ENCODE measurements at places on chromosomes 1 and 21.

GRCh38 chr21:27268290-27268689, 301.4 kb upstream of the ADAMTS5 start:
- DNase-seq, result no peak

- no peak for DNase-seq
Observed at GRCh38 chr1:29931477-29932175, 695.3 kb downstream of the PTPRU start.

- no peak for DNase-seq
Observed at GRCh38 chr1:107760065-107760464, 204.9 kb downstream of the VAV3 start.

- DNase-seq, result no peak
Observed at GRCh38 chr1:109687641-109688499, at the start of gene GSTM1. Gene GSTM1, plus strand, starts transcription at chr1:109687817. Its CDS starts 57 bp downstream, at chr1:109687874.

DNA sequence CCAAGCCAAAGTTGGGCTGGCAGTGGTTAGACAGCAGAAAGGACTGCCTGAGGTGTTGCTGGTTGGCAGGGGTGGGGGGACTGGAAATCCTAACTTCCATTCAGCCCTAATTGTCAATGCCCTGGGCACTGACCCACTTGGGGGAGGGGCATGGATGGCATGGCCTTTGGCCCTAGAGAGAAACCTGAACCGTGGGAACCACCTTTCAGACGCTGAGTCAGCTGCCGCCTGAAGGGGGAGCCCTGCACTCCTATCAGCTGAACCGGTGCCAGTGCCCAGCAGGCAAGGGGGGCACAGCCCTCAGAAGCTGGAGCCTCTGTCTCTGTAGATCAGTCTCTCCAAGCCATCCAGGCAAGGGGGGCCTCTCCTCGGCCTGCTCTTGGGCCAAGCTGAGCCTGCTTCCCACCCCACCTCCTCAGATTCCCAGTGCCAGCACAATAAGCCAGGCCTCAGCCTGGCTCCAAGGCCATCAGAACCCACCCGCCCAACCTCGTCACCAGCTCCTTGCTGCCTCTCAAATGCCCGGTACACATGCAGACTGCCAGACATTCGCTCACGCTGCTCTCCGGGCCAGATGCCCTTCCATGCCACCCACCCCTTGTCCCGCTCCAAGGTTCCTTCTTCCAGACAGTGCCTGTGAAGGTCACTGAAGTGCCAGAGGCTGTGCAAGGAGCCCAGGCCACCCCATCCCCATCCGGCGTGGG, 11.6 kb downstream of the TINAGL1 start:
- DNase-seq, result no peak

DNA sequence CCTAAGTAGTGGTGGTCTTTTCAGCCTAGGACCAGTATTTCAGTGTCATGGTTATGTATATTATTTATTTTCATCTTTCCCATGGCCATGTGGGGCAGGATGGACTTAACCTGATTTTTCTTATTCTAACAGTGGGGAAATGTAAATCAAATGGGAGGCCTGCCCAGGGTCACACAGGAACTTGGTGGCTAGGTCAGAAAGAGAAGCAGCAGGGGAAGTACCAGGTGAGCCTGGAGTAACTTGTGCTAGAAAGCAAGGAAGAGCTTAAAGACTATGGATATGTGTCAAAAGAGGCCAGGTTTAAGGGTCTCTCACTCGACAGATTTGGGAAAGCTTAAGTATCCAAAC, 936 bp downstream of the ZFP69B start:
- no peak for DNase-seq

GRCh38 chr1:39173995-39174380, 30.5 kb upstream of the MACF1 start:
- no peak for DNase-seq

- peak; percentile 23 for DNase-seq
Observed at GRCh38 chr21:46229133-46229922, 754 bp upstream of the LSS start.

GRCh38 chr1:153790966-153791647, 15.9 kb downstream of the SLC27A3 start:
- no peak for DNase-seq

DNA sequence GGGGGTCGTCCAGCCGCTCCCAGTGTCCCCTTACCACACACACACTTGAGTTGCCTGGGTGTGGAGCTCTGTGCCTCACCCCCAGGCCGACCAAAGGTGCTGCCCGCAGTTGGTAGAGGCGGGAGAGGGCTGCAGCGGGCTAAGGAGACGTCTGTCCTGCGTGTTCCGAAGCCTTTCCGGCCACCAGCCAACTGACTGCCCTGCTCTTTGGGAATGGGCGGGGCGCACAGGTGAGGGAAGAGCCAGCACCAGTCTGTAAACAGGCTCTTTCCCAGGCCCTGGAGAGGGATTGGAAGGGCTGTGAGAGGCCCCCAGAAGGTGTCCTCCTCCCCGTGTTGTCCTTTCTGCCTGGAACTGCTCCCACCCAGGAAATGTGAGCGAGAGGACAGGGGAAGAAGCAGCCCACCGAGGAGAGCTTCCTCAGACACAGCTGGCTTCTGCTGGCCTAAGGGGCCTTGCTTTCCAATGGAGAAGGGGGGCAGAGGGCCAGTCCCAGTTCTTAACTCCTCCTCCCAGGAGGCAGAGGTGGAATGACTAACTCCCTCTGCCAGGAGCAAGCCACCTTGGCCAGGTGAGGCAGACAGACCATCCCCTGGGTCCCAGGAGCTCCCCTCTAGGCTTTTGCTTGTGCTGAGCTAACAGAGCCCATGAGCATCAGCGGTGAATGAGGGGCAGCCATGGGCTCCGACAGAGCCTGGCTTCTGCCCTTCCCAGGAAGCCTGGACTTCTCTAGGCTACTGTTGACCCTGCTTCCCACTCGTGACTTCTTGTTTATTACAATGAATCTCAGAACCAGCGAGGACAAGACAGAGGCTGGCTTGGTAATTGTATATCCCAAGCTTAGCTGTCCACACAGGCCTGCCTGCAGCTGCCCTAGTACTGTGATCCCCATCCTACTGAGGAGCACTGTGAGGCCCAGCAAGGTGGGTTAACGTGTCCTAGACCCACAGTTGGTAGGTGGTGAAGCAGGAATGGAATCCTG, 158.1 kb upstream of the COA6 start:
- no peak for DNase-seq

- DNase-seq, result no peak
Observed at GRCh38 chr1:206556047-206556749, 48.9 kb downstream of the RASSF5 start.

- no peak for DNase-seq
Observed at GRCh38 chr21:43299441-43300277, 127.3 kb downstream of the SIK1 start.

DNA sequence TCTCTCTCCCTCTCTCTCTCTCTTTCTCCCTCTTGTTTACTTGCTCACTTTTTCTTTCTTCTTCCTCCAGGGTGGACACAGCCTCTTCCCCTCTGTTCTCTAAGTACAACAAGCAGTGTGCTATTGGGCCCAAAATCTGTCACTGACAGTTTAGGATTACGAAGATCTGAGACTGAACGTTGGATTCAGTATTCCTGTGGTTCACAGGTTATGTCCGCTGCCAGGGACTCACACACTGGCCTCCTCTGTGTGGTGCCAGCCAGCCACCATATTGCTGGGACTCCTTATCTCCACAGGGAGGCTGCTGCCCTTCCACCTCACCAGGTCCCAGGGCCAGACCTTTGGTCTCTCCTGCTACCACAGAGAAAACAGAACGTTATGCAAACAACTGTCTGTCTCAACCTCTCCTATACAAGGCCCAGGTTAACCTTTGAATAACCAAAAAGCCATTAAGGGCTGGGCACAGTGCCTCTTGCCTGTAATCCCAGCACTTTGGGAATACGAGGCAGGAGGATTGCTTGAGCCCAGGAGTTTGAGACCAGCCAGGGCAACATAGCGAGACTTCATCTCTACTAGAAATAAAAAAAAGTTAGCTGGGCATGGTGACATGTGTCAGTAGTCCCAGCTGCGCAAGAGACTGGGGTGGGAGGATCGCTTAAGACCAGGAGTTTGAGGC, 171.9 kb upstream of the RAB4A start:
- no peak for DNase-seq

- DNase-seq, result no peak
Observed at GRCh38 chr1:108570128-108570527, 10.2 kb downstream of the EEIG2 start.

GRCh38 chr1:199847021-199847420, 180.5 kb upstream of the NR5A2 start:
- DNase-seq, result no peak

GRCh38 chr1:37741662-37742061, 23.3 kb downstream of the EPHA10 start:
- DNase-seq, result no peak

- DNase-seq, result no peak
Observed at GRCh38 chr21:17532292-17532691, 19.4 kb downstream of the CXADR start.

DNA sequence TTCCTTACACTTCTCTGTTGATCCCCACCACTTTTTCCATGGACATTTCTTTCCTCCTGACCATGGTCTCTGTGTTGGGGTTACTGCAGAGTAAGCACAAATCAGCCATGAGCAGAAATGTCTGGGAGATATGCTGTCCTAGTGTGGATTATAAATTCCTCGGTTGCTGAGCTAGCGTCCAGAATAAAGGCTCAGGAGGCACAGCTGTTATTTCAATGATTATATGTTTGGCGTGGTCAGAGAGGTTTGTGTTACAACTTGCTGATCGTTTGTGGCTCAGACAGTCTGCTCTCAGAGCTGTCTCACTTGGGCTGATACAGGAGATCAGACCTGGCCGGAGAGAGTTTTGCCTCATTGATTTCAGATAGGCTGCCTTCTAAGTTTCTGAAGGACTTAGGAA, 37.5 kb upstream of the LAMC2 start:
- DNase-seq, result no peak

GRCh38 chr21:32414579-32415358, 2.3 kb downstream of the EVA1C start:
- no peak for DNase-seq

GRCh38 chr1:208369045-208369444, 124.9 kb upstream of the PLXNA2 start:
- no peak for DNase-seq

GRCh38 chr1:157403608-157404007, 148.7 kb downstream of the FCRL5 start:
- DNase-seq, result no peak

- DNase-seq, result peak; percentile 98
Observed at GRCh38 chr1:71080739-71081696, at the start of gene ZRANB2. Gene ZRANB2, minus strand, starts transcription at chr1:71081035. Its CDS starts 40 bp downstream, at chr1:71080995.

DNA sequence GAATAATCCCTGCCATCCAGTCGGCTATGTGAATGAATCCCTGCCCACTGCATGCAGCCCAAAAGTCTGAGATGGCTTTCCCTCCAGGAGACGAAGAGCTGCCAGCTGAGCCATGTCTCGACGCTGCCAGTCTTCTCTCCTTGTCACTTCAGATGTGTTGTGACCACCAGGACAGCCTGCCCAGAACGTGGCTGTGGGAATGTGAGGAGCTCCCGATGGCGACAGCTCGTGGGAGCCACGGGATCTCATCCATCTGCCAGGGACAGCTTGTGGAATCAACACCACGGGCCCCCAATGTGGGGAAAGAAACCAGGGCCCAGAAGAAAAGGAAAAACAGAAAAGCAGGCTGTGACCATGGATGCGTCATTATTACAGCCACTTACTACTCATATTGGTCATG, 67.2 kb downstream of the NFASC start:
- DNase-seq, result no peak

GRCh38 chr1:56374026-56374974, 205.1 kb downstream of the PLPP3 start:
- DNase-seq, result peak; percentile 60

DNA sequence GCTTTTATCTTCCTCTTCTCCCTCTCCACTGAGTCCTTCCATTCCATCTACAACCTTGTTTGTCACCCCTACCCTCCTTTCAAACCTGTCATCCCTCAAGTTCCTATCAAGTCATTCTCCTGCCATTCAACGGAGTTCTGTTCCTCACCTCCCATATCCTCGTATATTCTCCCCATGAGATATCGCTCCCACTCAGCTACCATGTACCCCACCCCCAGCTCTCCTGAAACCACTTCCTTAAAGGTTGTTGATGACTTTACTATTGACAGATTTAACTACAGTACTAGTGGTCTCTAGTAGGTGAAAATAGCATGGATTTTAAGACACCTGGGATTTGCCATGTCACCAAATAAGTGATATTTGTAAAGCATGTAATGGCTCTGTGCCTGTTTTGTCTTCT, 107.4 kb upstream of the BARHL2 start:
- no peak for DNase-seq

DNA sequence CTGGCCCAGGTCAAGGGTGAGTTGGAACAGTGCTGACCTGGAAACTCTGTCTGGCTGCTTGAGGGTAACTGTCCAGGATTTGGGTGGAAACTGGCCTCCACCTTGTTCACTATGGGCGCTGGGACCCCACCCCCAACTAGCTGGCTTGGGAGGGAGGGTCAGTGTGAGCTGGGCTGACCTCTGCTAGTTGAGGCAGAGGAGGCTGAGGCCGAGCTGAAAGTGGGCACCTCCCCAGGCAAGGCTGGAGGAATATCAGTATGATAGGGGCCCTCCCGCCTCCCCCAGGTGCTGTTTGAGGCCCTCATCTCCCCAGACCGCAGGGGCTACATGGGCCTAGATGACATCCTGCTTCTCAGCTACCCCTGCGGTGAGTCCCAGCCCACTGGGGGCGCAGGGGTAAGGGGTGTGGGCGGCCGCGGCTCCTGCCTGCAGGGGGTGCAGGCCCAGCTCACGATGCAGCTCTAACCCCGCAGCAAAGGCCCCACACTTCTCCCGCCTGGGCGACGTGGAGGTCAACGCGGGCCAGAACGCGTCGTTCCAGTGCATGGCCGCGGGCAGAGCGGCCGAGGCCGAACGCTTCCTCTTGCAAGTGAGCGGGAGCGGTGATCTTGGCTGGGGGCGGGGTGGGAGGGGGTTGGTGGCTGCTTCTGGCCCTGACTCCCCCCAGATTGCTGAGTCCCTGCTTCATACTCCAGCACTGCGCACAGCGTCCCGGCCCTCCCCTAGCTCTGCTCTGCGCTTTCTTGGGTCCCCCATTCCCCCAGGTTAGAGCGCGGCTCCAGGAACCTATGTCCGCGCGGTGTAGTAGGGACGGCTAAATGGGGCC, 22.9 kb downstream of the PTPRU start:
- no peak for DNase-seq

DNA sequence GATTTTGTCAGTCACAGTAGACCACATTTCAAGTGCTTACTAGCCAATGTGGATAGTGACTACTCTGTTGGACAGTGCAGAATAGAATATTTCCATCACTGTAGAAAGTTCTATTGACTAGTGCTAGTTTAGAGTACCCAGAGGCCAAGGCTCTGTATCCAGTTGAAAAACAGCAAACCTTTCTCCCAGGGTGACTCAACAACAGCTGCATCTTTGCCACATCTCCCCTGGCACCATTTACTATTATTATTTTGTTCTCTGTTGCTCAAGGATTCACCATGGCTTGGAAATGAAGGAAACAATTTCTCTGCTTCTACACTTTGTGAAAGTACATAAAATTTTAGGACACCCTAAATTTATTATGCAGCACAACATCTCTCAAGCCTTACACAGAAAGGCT, 85.3 kb upstream of the WDR26 start:
- DNase-seq, result no peak

GRCh38 chr1:224541901-224542630, 74.1 kb upstream of the CNIH3 start:
- no peak for DNase-seq

GRCh38 chr1:53327182-53327913, 522 bp downstream of the LRP8 start:
- DNase-seq, result peak; percentile 31
